Stimulated activated CD8-positive, alpha-beta memory T cell treated with anti-CD3 and anti-CD28 coated beads, Interleukin-7, amount 100 ng/mL, for 48 hours (primary cell): ENCODE measurements at places on chromosomes 2 and 18.

DNA sequence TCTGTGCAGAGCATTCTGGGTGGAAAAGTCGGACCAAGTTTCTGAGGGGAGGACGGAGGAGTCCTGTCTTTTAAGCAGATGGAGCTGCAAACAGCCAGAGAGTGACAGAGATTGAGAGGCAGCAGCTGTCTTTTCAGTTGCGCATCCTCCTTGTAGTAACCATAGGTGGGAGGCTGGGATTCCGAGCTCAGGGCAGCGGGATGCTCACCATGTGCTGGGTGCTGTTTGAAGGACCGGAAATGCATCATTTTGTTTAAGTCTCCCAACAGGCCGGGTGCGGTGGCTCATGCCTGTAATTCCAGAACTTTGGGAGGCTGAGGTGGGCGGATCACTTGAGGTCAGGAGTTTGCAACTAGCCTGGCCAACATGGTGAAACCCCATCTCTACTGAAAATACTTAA lies 93.4 kb downstream of the AGAP1 start:
- DNase-seq: no peak

GRCh38 chr18:66724664-66725356 lies 120.9 kb upstream of the CDH19 start:
- DNase-seq: no peak

GRCh38 chr2:37589298-37589697 lies 82.1 kb downstream of the CDC42EP3 start:
- DNase-seq: no peak

DNA sequence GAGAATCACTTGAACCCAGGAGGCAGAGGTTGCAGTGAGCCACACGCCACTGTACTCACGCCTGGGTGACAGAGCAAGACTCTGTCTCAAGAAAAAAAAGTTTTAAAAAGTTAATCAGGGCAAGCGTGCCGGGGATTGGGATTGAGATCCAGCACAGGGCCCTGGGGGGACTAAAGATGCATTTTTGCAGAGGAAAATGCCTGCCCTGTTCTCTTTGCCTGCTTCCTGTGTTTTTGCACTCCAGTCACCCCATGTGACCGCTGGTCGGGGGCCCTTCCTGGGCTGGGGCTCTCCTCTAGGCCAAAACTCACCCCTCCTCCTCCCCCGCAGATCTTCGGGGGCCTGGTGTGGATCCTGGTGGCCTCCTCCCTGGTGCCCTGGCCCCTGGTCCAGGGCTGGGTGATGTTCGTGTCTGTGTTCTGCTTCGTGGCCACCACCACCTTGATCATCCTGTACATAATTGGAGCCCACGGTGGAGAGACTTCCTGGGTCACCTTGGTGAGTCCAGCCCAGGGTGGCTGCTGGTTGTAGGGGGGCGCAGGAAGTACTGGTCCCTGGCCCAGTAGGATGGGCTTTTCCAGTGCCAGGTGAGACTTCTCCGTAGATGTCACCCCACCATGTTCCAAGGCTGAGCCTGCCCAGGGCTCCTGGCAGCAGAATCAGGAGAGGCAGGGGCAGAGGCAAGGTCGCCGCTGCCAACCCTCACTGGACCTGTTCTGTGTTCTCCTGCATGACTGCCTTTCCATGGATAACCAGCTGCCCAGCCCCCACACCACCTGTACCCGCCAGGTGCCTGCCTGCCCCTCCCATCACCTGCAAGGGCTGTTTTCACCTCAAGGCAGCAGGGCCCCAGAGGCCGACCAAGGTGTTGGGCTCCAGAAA lies 22.4 kb downstream of the MAL start:
- no peak for DNase-seq

- no peak for DNase-seq
Measured at GRCh38 chr2:231904161-231904611, 22.0 kb downstream of the NPPC start.

DNA sequence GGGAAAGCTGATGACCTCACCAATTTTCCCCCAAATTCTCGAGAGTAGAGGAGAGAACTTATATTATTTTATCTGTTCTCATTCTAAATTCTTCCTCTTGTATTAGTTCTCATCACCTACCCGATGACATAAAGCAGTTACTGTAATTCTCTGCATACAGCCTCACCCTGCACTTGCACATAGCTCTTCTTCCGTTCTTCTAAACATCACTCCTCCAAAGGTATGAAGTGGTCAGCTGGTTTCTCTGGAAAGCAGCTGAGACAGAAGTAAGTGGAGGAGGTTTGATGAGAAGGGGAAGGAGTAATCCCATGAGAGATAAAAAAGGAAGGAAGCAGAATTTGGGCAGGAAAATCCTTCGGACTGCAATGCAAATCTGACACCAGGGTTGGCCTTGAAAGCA lies 39.0 kb downstream of the FBXO48 start:
- no peak for DNase-seq

DNA sequence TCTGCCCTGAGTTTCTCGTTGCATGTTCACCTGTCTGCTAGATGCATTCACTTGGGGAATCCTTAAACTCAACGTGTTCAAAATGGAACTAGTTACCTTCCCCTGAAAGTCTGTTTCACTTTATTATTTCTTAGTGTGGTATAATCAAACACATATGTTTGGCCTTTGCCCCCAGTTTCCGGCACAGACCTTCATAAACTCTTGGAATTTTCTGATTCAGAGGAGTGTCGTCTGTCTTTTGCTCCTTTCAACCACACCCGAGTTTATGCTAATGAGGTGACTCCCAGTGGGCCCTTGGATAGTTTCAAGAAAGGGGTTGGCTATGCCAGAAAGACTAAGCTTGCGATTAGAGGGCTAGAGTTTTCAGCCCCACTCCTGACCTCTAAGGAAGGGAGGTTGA lies 198.9 kb downstream of the CDCA7 start:
- DNase-seq: no peak

DNA sequence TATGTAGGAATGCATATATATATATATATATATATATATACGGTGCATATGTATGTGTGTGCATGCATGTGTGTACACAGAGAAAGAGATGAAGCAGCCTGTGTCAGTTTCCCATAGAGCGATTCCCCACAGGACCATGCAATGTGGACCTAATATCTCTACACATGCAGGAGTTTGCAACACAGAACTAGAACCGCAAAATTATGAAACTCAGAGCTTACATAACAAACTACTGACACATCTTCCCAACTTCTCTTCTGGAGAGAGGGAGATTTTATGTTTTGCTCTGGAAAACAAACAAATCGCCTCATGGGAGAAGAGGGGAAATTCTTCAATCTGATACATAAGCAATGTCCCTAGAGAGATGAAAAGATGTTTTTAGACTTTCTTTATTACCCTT lies 377.2 kb downstream of the LRATD1 start:
- DNase-seq: no peak

DNA sequence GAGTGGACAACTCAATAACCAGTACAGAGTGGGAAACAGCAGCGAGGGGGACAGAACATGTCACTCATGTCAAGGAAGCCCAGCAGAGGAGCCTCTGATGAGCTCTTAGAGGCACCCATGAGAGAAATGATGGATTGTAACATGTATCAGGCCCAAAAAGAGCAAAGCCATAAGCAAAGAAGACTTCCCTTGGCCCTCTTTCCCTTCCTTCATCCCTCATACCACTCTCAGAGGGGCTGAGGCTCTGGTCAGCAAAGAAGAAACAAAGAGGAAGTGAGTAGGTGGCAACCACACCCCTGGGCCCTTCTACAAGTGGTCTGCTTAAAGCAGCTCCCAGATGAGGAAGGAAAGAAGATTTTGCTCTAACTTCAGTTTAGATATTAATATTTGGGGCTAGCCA lies 112.8 kb downstream of the CDC42EP3 start:
- DNase-seq: no peak

- DNase-seq: no peak
Measured at GRCh38 chr2:9741110-9741509, 102.2 kb upstream of the TAF1B start.

GRCh38 chr2:101355401-101356054 lies 31.8 kb downstream of the CREG2 start:
- no peak for DNase-seq

DNA sequence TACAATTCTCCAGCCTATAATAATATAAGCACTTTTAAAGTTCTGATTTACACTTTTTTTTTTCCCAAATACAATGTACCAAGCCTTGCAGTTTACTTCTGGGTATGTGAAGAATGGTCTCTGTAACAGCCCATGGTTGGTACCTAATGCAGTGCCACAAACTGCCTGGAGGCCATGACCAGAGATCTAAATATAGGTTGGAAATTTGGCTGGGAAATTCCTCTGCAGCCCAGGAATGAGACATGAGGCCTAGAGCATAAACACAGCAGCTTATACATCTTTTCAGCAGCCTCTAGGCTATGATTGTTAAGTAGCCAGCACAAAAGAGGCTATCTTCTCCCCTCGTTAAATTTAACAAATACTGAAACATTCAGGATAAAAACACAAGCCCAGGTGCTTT lies 432.0 kb upstream of the FAM98A start:
- no peak for DNase-seq

GRCh38 chr2:127069003-127069402 lies 38.0 kb downstream of the BIN1 start:
- no peak for DNase-seq

- DNase-seq: no peak
Measured at GRCh38 chr2:226652369-226652768, 147.3 kb downstream of the IRS1 start.

- no peak for DNase-seq
Measured at GRCh38 chr2:210555555-210555954, 844 bp upstream of the CPS1 start.

GRCh38 chr2:196277002-196277401 lies 105.6 kb upstream of the STK17B start:
- no peak for DNase-seq
